Central memory CD8-positive, alpha-beta T cell (primary cell): ENCODE measurements at places on chromosomes 3 and 15.

DNA sequence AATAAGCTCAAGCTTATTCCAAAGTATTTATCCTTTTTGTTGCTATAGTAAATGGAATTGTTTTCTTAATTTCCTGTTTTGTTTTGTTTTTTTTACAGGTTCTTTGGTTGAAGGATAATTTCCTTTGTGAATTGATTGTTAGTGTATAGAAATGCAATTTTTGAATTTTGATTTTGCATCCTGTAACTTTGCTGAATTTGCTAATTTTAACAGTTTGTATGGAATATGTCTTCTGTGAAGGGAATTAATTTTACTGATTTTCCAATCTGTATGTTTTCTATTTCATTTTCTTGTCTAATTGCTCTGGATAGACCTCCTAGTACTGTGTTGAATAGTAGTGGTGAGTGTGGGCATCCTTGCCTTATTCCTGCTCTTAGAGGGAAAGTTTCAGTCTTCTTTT lies 28.3 kb downstream of the PFN2 start:
- no peaks in the 10 kb centered on the region for H3K27me3 ChIP-seq
- no peak overlapping the region for H3K4me3 ChIP-seq
- H3K27ac ChIP-seq = no peak overlapping the region
- no peak for DNase-seq

DNA sequence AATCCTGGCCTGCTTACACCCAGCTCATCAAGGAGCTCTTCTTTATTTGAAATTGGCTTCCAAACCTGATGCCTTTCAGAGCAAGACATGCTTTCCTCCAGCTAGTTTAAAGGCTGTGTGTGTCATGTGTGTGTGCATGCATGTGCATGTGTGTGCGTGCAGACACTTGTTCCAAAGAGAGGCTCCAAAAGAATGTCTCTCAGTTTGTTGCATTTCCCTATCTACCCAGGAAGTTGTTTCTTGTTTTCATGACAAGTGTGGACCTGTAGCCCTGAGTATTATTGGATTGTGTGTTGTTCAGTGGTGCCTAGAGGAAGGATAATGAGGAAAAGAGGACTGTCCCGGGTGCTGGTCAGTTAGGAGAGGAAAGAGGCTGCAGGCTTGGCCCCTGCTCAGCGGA lies 240.0 kb downstream of the THSD4 start:
- no peaks in the 10 kb centered on the region for H3K4me1 ChIP-seq
- H3K4me3 ChIP-seq = no peak overlapping the region
- H3K27ac ChIP-seq = no peak overlapping the region
- no peak for DNase-seq
- no peaks in the 10 kb centered on the region for H3K36me3 ChIP-seq

- no peak overlapping the region for H3K4me3 ChIP-seq
- peak overlapping the region; percentile 74 for H3K27ac ChIP-seq
- peaks cover 24% of the 10 kb centered on the region for H3K4me1 ChIP-seq
- no peak for DNase-seq
These were observed 7.7 kb downstream of the MAP6D1 start for GRCh38 chr3:183817639-183818038.

DNA sequence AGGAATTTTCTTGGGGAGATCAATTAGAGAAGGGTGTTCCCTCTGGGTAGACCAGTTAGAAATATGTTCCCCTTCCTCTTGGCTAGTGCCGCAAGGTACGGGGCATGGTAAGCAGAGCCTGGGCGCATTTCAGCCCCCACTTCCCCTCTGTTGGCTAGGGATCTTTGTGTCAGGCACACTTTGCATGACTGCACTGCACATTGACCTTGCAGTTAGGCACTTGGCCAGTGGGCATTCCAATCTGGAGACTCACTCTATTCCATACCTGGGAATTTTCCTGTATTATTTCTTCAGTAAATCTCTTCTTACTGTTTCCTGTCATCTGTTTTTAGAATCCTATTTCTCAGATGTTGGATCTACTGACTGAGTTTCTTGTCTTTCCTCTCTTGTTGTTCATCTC lies 30.0 kb upstream of the CACNA1D start:
- no peak overlapping the region for H3K27ac ChIP-seq
- no peak for DNase-seq
- no peaks in the 10 kb centered on the region for H3K4me1 ChIP-seq
- H3K36me3 ChIP-seq = no peaks in the 10 kb centered on the region

- no peak overlapping the region for H3K27ac ChIP-seq
- H3K4me3 ChIP-seq = no peak overlapping the region
- H3K4me1 ChIP-seq = no peaks in the 10 kb centered on the region
- H3K36me3 ChIP-seq = no peaks in the 10 kb centered on the region
- H3K27me3 ChIP-seq = no peaks in the 10 kb centered on the region
These were observed 23.3 kb downstream of the RTP3 start for GRCh38 chr3:46521096-46521495.

DNA sequence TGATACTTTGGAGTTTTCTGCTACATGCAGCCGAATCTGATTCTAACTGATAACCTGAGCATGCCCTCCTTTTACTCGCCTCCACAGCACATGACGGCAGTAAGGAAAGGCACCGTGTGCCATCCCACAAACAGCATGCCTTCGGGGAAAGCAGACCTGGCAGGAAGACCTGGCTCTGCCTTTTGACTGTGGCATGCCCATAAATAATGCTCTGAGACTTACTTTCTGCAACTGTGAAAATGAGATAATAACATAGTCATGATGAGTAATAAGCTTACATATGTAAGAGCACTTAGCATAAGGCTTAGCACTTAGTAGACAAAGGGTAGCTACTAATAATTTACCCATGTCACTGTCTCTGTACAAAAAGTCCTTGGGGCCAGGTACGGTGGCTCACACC lies 32.9 kb downstream of the MTHFS start:
- peaks cover 30% of the 10 kb centered on the region for H3K4me1 ChIP-seq
- no peak for DNase-seq
- no peak overlapping the region for H3K27ac ChIP-seq
- H3K27me3 ChIP-seq = no peaks in the 10 kb centered on the region
- H3K36me3 ChIP-seq = peaks cover 20% of the 10 kb centered on the region

- H3K36me3 ChIP-seq = peaks cover 5% of the 10 kb centered on the region
- H3K4me3 ChIP-seq = no peak overlapping the region
- DNase-seq = no peak
- H3K27me3 ChIP-seq = no peaks in the 10 kb centered on the region
These were observed 27.0 kb downstream of the CRYGS start for GRCh38 chr3:186517218-186517617.

GRCh38 chr3:105077060-105077822 lies 289.5 kb upstream of the ALCAM start:
- no peaks in the 10 kb centered on the region for H3K36me3 ChIP-seq
- H3K27me3 ChIP-seq = no peaks in the 10 kb centered on the region
- H3K4me3 ChIP-seq = no peak overlapping the region
- H3K4me1 ChIP-seq = no peaks in the 10 kb centered on the region
- DNase-seq = no peak

- H3K4me3 ChIP-seq = peak overlapping the region; percentile 65
- peaks cover 84% of the 10 kb centered on the region for H3K27me3 ChIP-seq
- no peak for DNase-seq
- H3K36me3 ChIP-seq = no peaks in the 10 kb centered on the region
These were observed 591 bp downstream of the PROK2 start for GRCh38 chr3:71784201-71784913.

DNA sequence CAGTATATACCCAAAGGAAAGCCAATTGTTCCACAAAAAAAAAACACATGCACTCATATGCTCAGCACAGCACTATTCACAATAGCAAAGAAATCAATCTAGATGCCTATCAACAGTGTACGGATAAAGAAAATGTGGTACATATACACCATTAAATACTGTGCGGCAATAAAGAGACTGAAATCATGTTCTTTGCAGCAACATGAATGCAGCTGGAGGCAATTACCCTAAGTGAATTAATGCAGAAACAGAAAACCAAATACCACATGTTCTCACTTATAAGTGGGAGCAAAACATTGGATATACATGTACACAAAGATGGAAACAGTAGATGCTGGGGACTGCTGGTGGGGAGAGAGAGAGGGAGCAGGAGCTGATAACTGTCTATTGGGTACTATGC lies 124.2 kb upstream of the AADACL2 start:
- H3K4me3 ChIP-seq = no peak overlapping the region
- H3K36me3 ChIP-seq = no peaks in the 10 kb centered on the region
- H3K27ac ChIP-seq = no peak overlapping the region
- H3K27me3 ChIP-seq = peaks cover 12% of the 10 kb centered on the region
- no peak for DNase-seq
